WTC11 (cell line): ENCODE measurements at places on chromosomes 16 and 17. TPM values are rescaled to one million over a fixed set of nuclear protein-coding genes. Genes with fewer than 3 reads are reported as not detected.

- peaks cover 13% of the 10 kb centered on the region for H3K4me1 ChIP-seq
- no peak for DNase-seq
- no peak overlapping the region for H3K27ac ChIP-seq
- H3K27me3 ChIP-seq: peaks cover 27% of the 10 kb centered on the region
- H3K4me3 ChIP-seq: no peak overlapping the region
- no peaks in the 10 kb centered on the region for H3K36me3 ChIP-seq
These were observed 4.0 kb upstream of the RAB11FIP4 start for GRCh38 chr17:31387438-31387837.

DNA sequence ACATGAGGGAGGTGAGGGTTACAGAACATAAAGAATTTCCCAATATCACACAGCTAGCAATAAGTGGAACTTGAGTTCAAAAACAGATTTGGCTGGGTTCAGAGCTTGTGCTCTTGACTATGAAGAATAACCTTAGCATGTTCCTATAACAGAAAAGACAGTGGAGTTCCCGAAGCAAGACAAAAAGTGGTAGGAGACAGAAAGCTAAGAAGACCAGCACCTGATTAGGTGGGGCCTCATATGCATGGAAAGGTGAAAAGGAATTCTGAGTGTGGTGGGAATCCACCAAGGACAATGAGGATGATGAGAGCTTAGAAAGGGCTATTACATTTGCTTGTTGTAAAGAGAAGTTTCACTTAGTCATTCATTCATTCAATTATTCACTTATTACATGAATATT is 26.6 kb upstream of the CDYL2 start:
- H3K27ac ChIP-seq: no peak overlapping the region
- H3K36me3 ChIP-seq: no peaks in the 10 kb centered on the region
- no peaks in the 10 kb centered on the region for H3K4me1 ChIP-seq
- DNase-seq: no peak
- no peak overlapping the region for H3K4me3 ChIP-seq
- no peaks in the 10 kb centered on the region; the same call in 1 of the 2 replicates for H3K27me3 ChIP-seq

DNA sequence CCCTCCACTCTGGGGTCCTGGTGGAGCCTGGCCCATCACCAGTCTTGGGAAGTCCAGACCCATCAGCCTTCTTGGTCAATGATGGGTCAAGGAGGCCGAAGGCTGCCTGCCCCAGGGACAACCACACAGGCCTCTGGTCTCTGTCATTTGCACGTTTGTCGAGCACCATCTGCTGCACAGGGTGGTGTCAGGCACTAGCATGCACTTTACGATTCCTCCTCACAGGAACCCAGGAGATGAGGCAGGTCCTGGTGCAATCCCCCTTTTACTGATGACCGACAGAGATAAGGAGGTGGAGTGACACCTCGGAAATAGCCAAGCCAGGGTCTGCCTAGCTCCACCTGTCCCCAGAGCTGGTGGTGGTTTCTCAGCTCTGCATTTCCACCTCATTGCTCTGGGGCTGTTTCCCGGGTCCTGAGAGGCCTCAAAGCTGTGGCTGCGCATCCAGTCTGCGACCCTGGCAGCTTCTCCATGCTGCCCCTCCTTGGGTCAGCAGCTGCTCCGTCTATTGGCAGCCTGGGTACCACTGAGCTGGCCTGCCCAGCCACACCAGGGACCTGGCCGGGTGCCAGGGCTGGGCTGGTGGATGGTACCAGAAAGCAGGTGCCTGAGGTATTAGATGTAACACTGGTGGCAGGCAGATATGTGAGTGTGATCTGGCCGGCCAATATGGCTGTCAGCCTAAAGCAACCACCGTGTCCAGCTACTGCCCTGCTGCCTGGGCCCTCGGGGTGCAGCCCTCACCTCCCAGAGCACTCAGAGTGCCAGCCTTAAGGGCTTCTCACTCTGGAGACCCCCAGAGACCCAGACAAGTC is 10.0 kb downstream of the MMP15 start:
- no peaks in the 10 kb centered on the region for H3K27me3 ChIP-seq
- H3K4me3 ChIP-seq: no peak overlapping the region
- no peak overlapping the region for H3K27ac ChIP-seq

DNA sequence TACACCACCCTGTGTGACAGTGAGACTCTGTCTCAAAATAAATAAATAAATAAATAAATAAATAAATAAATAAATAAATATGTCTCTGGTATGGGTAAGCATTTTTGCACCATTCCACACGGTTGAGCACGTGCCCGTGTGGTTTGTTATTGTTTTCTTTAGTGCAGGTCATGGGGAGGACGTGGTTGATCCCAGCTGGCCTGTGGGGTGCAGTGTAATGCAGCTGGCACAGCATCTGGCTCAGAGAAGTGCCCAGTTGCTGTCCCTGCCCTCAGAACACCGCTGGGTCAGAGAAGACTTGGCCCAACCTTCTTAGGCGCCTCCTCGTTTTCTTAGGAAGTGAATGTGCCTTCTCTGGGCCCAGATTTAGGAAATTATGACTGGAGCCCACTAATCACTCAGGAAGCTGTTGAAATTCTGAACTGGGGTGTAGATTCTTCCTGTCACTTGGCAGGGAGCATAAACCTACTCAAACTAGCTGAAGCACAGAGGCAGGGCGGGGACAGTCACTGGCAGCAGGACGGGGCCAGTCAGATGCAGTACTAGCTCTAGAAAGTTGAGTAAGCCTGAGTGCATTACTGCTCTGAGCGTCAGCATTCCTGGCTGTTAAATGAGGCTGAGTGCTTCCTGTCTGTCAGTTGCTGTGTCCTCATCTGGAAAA is 85.9 kb downstream of the SNX29 start:
- H3K4me3 ChIP-seq: no peak overlapping the region
- H3K36me3 ChIP-seq: no peaks in the 10 kb centered on the region

GRCh38 chr17:70961341-70961740 is 792.0 kb downstream of the KCNJ2 start:
- DNase-seq: no peak
- no peak overlapping the region for H3K27ac ChIP-seq
- H3K36me3 ChIP-seq: 0 out of 2 replicates have a peak, but pooled peaks cover 7% of the 10 kb centered on the region
- no peak overlapping the region for H3K4me3 ChIP-seq
- H3K27me3 ChIP-seq: no peaks in the 10 kb centered on the region

GRCh38 chr17:40095944-40096791 is 4.2 kb downstream of the NR1D1 start:
- H3K4me3 ChIP-seq: no peak overlapping the region
- H3K27ac ChIP-seq: no peak overlapping the region
- peaks cover 29% of the 10 kb centered on the region for H3K36me3 ChIP-seq
- H3K4me1 ChIP-seq: peaks cover 40% of the 10 kb centered on the region

- H3K27me3 ChIP-seq: no peaks in the 10 kb centered on the region
- H3K4me1 ChIP-seq: 0 out of 2 replicates have a peak, but pooled peaks cover 3% of the 10 kb centered on the region
- H3K27ac ChIP-seq: no peak overlapping the region
- peaks cover 19% of the 10 kb centered on the region for H3K36me3 ChIP-seq
- no peak overlapping the region for H3K4me3 ChIP-seq
These were observed 156.7 kb downstream of the KCNJ12 start for GRCh38 chr17:21532763-21533385.

DNA sequence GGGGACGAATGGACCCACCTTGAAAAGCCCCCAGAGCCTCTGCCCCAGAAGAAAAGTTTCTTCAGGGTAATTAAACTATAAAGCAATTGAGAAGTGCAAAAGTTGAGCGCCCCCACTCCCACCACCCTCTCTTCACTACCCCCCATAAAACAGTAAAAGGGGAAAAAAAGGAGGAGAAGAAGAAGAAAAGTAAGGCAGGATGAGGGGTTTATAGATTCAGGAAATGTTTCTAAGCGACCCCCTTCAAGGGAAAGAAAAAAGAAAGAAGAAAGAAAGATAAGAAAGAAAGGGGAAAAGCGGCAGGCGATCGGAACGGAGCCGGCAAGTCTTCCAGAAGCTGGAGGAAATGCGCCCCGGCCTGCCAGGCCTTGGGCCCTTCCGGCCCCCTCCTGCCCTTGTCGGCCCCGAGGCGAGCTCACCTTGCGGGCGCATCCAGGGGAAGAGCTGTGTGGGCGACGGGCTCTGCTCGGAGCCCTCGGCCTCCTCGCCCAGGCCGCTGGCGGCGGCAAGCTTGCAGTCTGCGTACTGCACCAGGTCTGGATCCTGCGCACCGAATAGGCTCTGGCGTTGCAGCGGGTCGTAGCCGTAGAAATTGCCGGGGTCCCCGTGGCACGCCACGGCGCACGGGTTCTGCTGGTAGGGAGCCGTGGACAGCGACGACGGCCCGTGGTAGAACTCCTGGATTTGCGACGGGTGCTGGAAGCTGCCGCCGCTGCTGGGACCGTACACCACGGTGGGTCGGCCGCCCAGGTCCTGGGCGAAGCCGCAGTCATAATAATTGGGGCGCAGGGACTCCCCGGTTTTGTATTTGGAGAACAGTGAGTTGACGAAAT is 1.0 kb downstream of the HOXB8 start:
- H3K36me3 ChIP-seq: no peaks in the 10 kb centered on the region
- H3K4me3 ChIP-seq: no peak overlapping the region; the same call in 1 of the 2 replicates
- peaks cover 100% of the 10 kb centered on the region; the same call in 1 of the 2 replicates for H3K27me3 ChIP-seq
- H3K4me1 ChIP-seq: peaks cover 38% of the 10 kb centered on the region
- DNase-seq: no peak

The INCA1 gene
- 0.61 to 1.1 TPM (median 1.1 TPM) in 3 replicates for total RNA-seq

The CCL16 gene
- total RNA-seq: not detected in 3 replicates

The KRT24 gene
- total RNA-seq: not detected in 3 replicates

The ASPHD1 gene
- 17.6 to 26.9 TPM (median 20.2 TPM) in 3 replicates for total RNA-seq

The ANKS4B gene
- total RNA-seq: 0.05 to 0.09 TPM (median 0.07 TPM) in 3 replicates

The RAB26 gene
- 6.2 to 7.3 TPM (median 6.9 TPM) in 3 replicates for total RNA-seq

The TBC1D3C gene
- total RNA-seq: not detected in 3 replicates

The ALG1 gene
- 25.7 to 31.4 TPM (median 26.2 TPM) in 3 replicates for total RNA-seq

The TMEM238L gene
- not detected in 3 replicates for total RNA-seq
